ENCODE measurements at places on chromosomes 1 and 21.

- DNase-seq = no peak
Observed at GRCh38 chr21:29148530-29148929, 18.1 kb downstream of the MAP3K7CL start.

DNA sequence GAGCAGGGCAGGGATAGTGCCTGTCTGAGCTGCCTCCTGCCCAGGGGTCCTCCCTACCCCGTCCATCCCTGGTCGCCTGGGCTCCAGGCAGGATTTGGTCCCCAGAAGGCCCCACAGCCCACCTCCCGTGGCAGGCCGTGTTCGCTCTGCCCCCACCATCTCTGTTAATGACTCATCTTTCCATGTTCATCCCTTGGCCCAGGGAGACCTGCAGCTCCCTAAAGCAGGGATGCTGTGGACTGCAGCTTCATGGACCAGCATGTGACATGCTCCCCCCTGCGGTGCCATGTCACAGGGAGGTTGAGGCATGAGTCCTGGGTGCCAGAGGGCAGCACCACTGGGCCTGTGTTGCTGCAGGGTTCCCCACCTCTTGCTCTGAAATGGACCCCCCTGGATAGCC is 26.8 kb downstream of the UBASH3A start:
- no peak for DNase-seq

- DNase-seq = no peak
Observed at GRCh38 chr1:28548318-28548717, 4.6 kb upstream of the TRNAU1AP start.

- no peak for DNase-seq
Observed at GRCh38 chr1:14545422-14546025, 53.0 kb upstream of the KAZN start.

DNA sequence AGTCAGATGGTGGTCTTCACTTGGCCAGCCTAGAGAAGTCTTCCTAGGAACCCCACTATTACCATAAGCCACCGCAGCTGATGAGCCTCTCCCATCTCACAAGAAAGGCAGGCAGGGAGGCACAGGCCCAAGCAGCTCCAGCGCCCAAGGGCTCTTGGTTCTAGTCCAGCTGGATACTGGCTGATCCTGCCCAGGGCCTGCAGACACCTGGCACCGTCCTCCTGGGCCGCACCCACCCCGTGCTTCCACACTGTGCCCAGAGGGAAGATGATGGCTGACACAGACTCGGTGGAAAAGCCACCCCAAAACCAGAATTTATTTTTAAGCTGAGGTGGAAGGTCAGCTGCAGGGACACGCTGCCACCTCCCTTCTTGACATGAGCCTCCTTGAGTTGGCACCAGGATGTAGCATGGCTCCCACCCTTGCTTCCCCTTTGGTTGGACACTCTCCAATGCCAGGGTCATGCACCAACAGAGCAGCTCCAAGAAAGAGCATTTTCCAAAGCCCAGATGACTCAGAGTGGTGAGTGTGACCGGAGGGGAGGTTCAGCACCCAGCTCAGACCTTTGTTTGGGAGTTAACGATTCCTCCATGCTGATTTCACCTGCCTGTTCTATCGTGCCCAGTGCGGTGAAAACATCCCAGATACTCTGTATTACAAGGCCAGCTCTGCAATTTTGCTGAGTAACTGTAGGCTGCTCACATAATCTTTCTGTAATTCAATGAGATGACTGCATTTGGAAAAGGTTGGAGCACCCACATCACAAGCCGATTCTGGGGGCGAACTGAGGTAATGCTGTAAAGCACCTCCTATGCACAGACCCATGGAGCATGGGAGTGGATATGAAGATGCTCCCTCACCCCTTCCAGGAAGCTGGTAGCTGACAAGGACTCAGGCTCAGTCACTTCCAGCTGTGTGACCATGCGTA is 63.1 kb upstream of the SLC2A1 start:
- no peak for DNase-seq

DNA sequence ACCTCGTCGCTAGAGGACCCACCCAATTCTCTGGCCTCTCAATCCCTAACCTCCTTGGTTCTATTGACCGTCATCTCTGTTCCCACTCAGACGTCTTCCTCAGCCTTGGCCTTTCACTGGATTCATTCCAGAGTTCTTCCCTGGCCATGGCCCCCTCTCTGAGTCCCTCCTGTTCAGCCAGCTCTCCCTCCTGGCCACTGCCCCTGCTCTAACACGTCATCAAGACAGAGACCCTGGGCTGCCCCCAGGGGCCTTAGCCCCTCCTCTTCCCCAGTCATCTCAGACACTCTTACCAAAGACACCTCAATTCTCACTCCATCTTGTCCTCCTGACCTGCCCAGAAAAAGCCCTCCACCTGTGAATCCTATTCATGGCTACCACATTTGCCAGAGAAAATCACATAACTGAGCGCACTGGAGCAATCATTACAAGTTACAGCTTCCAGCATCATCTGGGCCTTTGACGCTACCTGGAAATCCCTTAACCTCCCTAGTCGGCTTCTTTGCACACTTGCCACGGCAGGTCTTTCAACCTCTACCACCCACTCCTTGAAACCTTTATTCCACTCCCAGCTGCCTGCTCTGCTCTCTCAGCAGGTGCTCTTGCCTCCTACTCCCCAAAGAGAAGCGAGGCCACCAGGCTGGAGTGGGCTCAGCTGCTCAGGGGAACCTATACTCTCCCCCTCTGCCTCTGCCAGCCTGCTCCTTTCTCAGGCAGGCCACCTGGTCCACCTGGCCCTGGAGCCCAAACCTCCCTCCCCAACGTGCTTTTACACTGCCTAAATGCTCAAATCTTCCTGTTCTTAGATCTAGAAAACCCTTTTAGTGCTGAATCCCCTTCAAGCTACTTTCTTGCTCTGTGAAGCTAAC is 14.0 kb downstream of the DCST2 start:
- no peak for DNase-seq

DNA sequence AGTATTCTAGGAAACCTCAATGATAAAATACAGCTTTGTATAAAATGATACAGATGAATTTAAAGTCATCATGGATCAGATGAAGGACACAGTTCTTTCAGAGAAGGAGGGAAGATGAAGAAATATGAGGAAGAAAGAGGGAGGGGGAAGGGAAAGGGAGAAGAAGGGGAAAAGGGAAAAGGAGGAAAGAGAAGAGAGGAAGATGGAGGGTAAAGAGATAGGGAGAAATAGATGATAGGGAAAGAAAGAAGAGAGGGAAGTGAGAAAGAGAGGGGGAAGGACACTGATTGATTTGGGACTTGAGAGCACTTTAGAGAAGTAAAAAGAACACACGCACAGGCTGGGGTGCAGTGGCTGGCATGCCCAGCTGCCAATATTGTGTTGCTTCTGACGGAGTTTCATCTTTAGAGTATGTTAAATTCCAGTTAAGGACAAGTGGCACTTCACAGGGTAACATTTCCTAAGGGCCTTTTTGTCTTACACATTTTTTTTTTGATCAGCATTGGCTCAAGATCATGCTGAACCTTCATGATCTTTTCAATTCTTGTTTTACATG is 235.9 kb upstream of the DMRTA2 start:
- no peak for DNase-seq

- no peak for DNase-seq
Observed at GRCh38 chr1:236808564-236809130, 13.6 kb downstream of the MTR start.

GRCh38 chr1:27360159-27361043 is 6.4 kb downstream of the MAP3K6 start:
- peak; percentile 44 for DNase-seq

DNA sequence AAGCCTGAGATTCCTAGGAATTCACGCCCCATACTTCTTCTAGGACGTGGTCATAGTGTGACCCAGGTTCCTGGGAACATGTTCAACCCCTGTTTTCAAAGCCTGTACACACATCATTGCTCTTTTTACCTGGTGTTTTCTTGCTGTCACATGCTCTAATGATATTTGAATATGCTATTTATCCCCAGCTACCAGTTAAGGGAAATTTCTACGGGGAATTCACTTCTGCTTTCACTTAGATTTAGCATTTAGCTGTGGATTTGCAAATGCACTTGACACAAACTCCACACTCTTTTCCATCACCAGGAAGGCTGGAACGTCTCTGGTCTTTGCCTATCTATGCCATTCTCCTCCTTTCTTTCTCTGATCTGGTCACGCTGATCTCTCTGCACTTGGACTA is 11.3 kb upstream of the SAMSN1 start:
- DNase-seq = no peak

DNA sequence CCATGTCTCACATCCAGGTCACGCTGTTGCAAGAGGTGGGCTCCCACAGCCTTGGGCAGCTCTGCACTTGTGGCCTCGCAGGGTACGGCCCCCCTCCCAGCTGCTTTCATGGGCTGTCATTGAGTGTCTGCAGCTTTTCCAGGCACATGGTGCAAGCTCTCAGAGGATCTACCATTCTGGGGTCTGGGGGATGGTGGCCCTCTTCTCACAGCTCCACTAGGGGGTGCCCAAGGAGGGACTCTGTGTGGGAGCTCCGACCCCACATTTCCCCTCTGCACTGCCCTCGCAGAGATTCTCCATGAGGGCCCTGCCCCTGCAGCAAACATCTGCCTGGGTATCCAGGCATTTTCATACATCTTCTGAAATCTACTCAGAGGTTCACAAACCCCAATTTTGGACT is 219.4 kb downstream of the LRRC7 start:
- no peak for DNase-seq

Data from effector CD8-positive, alpha-beta T cell (primary cell).